ENCODE measurements at places on chromosomes 11 and 22. TPM values are rescaled to one million over a fixed set of nuclear protein-coding genes. Genes with fewer than 3 reads are reported as not detected.

The FAM111B gene
- 1.8 TPM for polyA plus RNA-seq

The OR5T2 gene
- not detected for polyA plus RNA-seq

The ABTB2 gene
- 12.9 TPM for polyA plus RNA-seq

The CDC45 gene
- polyA plus RNA-seq, result 16.6 TPM

The TMEM121B gene
- not detected for polyA plus RNA-seq

The DERL3 gene
- 1.8 TPM for polyA plus RNA-seq

The OR4A16 gene
- polyA plus RNA-seq, result not detected

The MRPL17 gene
- 23.4 TPM for polyA plus RNA-seq

The THY1 gene
- polyA plus RNA-seq, result 5.4 TPM

The ANKK1 gene
- polyA plus RNA-seq, result not detected

The MGAT3 gene
- polyA plus RNA-seq, result 0.92 TPM

The RAB1B gene
- polyA plus RNA-seq, result 196 TPM

The APOBEC3F gene
- 1.2 TPM for polyA plus RNA-seq

The LRRC56 gene
- 2.4 TPM for polyA plus RNA-seq

The RFPL3 gene
- not detected for polyA plus RNA-seq

The CHEK2 gene
- 10.6 TPM for polyA plus RNA-seq

The DLG2 gene
- polyA plus RNA-seq, result 0.60 TPM

The BDNF gene
- polyA plus RNA-seq, result not detected

The PRR5L gene
- polyA plus RNA-seq, result 105 TPM

The MS4A1 gene
- 0.69 TPM for polyA plus RNA-seq

The GGT5 gene
- 4.8 TPM for polyA plus RNA-seq

The DEFB131B gene
- not detected for polyA plus RNA-seq

Measured in sigmoid colon (tissue), 7 donors.